Small intestine (tissue), 16 donors: ENCODE measurements at places on chromosomes 2 and 18. TPM values are rescaled to one million over a fixed set of nuclear protein-coding genes. Genes with fewer than 3 reads are reported as not detected.

Gene CMPK2
- 9.5 TPM for polyA plus RNA-seq

Gene MAP3K19
- not detected for polyA plus RNA-seq

Gene KCNG3
- 0.15 TPM for polyA plus RNA-seq

Gene GPR35
- 327 TPM for polyA plus RNA-seq

Gene ZNF521
- polyA plus RNA-seq: 3.5 TPM

Gene SYT4
- not detected for polyA plus RNA-seq

Gene TUBB8B
- polyA plus RNA-seq: 0.51 TPM

Gene AQP4
- polyA plus RNA-seq: 0.27 TPM

Gene LCT
- polyA plus RNA-seq: 100.0 TPM

Gene CYP26B1
- polyA plus RNA-seq: 6.2 TPM

Gene LRRC30
- not detected for polyA plus RNA-seq

Gene FECH
- polyA plus RNA-seq: 7.8 TPM

Gene LMAN2L
- polyA plus RNA-seq: 31.1 TPM

Gene GKN2
- not detected for polyA plus RNA-seq

Gene FZD7
- 10.9 TPM for polyA plus RNA-seq

Gene KCNIP3
- 3.8 TPM for polyA plus RNA-seq

Gene TRABD2A
- polyA plus RNA-seq: 35.5 TPM

Gene CNRIP1
- polyA plus RNA-seq: 15.5 TPM

Gene NYAP2
- polyA plus RNA-seq: not detected
